ENCODE measurements at places on chromosomes 12 and 14.

GRCh38 chr12:627285-627684, 36.0 kb downstream of the NINJ2 start:
- no peak for DNase-seq

DNA sequence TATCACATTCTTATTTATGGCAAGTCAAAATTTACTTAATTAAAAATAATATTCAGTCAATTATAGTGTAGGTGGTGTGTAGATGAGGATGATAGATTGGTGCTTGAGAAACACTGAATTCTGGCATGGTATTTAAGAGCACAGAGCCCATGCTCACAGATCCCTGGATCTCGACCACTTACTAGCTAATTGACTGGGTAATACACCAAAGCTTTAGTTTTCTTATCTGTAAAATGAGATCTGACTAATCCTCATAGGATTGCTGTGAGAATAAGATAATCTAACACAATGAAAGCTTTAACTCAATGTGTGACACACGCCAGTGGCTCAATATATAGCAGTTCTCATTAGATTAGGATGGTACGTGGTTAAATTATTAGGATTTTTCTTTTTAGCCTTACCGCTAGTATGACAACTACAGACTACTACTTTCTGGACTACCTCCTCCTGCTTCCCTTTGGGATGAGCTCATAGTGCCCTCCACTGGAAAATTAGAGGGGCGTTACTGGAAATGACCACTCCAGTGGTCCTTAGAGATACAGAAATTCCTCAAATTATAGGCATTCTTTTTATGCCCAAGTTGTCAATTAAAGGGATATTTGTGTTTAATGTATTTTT, 482.8 kb upstream of the TBX3 start:
- DNase-seq: peak; percentile 12

- DNase-seq: no peak
These were observed 6.9 kb upstream of the KRT72 start for GRCh38 chr12:52608161-52608560.

- peak; percentile 95 for DNase-seq
These were observed at the start of gene TCTN2 for GRCh38 chr12:123670882-123671728. TSS of gene TCTN2 (plus strand) at chr12:123671113. CDS start at chr12:123671241, 128 bp downstream.

DNA sequence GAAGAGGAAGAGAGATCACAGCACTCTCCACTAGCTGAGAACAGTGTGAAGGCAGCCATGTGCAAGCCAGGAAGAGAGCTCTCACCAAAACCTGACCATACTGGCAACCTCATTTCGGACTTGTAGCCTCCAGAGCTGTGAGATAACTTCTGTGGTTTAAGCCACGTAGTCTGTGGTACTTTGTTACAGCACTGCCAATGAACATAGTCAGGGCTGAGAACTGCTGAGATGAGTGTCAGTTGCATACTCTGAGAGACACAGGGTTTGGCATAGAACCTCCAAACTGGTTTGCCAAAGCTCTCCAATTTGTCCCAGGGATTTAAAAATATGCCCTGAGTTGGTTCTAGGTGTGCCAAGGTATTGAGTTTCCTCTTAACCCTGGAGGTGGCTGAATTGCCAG, 218.6 kb downstream of the ATP23 start:
- DNase-seq: no peak

- no peak for DNase-seq
These were observed 59.8 kb upstream of the KIF21A start for GRCh38 chr12:39502726-39503125.

DNA sequence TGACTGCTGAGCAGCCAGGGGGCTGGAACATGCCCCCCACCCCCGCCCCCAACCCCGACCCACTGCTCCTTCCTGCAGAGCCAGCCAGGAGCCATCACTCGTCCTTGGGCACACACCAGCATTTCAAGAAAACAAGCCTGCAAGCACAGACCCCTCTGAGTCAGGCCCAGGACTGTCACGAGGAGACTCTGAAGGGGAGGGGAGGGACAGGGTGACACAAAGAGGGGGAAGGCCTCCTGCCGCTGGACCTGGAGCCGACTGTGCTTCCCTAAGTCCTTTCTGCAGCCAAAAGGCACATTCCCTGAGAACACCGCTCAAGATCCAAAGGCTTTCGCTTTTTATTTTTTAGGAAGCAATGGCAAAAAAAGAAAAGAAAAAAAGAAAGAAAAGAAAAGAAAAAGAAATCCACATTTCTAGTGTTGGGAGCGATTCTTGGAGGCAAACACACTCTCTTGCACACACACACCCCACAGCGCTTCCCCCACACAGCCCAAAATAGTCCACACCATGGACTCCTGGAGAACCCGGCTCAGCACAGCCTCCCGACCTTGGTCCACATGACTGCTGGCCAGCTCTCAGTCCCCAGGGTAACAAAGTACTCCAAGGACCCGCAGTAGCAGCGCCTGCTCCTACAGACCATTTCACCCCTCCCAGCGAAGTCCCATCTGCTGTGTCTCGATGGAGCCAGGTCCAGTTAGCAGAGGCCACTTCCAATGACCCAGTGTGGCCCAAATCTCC, 101.7 kb downstream of the DPF3 start:
- DNase-seq: peak; percentile 16
